ENCODE measurements at places on chromosomes 1 and 21.
A peak's percentile ranks its signal among the peaks of the same experiment; 100 is the strongest.

- DNase-seq, result no peak
Measured at GRCh38 chr1:219066631-219067349, 106.9 kb upstream of the LYPLAL1 start.

DNA sequence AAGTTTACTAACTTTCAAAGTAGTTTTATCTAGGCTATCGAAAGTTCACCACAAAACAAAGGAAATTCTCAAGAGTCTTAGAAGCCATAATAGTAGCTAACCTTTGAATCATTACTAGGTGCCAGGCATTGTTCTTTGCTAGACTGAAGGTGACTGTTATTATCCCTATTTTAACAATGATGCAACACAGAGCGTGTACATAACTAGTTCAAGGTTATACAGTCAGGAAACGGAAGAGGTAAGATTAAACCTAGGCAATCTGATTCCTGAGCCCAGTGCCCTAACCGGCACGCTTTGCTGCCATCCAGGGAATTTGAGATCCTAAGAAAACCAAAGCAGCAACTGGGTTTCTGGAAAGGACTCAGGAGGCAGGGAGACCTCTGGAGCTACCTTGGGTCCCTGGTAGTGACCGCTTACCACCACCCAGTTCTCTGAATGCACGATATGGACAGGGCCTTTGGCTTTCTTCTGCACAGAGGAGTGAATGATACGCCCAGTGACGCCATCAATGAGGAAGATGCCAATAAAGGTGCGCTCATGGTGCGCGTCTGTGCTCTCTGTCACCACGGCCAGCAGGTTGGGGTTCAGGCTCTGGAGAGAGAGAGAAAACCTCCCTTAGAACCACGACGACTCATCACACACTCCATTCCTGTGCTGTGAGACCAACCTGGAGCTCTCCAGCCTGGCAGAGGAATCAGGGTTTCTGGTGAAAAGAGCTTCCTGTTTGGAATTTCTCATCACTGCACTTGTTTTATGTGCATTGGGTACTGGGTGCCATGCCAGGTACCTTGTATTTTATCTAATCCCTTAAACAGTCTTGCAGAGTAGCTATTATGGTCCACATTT lies 13.1 kb upstream of the UBR4 start:
- DNase-seq, result no peak

DNA sequence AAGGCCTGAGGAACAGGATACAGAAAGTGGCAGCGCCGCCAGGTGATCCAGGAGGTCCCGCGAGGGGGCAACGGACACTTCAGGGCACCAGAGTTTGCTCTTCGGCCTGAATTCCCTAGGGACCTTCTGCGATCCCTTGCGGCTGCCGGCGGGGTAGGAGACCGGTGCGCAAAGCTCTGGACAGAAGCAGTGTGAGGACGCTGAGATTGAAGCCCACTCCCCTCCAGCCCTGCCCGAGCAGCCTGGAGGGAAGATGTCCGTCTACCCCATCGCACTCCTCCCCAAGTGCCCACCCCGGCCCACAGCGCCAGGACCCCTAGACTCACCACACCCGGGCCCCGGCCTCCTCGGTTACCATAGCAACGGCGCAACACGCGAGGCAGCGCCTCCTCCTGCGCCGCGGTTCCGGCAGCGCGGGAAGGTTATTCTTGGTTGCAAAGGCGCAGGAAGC lies at the start of gene ANKRD45:
Gene ANKRD45, minus strand, starts transcription at position 361 of the 451 bp plus-strand sequence. CDS start 10,433 bp downstream, outside the sequence.
- peak; percentile 35 for DNase-seq

DNA sequence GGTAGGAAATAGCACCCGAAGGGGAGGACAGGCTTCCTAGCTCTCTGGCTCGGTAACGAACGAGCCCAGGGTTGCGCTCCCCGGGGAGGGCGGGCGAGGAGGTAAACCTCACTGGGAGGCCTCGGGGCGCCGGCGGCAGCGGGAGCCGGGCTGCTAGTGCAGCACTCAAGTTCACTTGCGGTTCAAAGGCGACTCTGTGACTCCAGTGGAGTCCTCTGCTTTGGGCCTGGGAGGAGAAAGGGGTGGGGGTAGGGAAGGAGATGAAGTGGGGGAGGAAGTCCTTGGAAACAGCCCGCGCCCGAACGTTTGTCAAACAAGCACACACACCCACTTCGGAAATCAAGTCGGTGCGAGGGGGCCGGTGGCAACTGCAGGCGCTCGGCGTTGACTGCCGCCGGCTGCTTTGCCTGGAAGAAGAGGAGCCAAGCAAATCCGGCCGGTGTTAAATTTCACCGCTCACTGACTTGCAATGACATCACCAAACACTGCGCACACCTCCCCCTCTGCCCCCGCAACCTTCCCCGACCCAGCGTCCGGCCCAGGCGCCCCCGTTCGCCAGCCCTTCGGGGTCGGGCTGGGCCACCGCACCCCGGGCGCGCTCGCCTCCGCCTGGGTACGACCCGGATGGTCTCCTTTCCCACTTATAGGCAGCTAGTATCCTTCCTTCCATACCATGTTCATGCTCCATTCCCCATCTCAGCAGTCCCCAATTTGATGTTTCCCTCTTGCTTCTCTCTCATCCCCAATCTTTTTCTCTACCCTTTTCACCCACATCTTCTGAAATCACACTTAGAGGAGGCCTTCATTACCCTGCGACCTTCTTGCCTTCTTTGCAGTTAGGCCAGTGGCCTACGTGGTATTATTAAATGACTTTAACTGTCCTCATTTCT lies at the start of gene COL24A1:
Gene COL24A1, minus strand, starts transcription at position 207 of the 890 bp plus-strand sequence. CDS start 376 bp downstream, outside the sequence.
- DNase-seq, result peak; percentile 25

GRCh38 chr21:17388226-17388625 lies 124.6 kb upstream of the CXADR start:
- DNase-seq, result no peak

DNA sequence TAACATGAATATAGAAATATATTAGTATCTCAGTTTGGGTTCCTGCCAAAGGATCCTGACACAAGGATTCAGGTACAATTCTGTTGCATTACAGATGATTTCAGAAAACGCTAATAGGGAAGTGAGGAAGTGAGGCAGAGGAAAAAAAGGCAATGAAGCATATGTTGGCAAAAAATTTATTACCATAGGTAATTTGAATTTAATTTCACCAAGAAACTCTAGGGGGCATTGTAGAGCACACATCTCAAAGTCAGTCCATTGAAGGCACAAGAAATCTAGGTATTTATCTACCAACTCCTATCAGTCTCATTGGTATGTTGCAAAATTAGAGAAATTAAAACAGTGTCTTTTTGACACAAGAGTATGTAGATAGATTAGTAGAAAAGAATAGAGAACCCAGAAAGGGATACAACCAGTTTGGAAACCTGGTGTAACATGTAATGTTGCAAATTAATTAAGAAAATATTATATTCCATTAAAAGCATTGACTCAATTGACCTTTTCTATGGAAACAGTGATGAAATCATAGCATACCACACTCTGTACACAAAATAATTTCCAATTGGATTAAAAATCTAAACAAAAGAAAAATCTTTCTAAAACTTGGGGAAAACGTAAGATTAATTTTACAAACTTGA lies 104.9 kb upstream of the SNX7 start:
- no peak for DNase-seq

DNA sequence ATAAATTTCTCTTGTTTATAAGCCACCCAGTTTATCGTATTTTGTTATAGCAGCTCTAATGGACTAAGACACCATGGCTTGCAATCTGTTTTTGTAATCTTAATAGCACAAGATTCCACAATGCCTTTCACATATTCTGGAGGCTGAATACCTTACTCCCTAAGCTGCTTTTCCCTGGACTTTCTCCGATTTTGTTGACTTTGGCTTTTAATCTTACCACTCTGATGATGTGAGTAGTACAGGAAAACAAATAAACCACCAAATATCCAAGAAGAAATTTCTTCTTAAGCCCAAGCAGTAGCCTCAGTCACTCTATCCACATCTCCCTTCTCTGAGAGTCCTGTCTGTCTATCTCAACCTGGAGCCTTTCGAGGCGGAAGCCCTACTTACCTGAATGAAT lies 838.6 kb downstream of the LTN1 start:
- DNase-seq, result no peak

DNA sequence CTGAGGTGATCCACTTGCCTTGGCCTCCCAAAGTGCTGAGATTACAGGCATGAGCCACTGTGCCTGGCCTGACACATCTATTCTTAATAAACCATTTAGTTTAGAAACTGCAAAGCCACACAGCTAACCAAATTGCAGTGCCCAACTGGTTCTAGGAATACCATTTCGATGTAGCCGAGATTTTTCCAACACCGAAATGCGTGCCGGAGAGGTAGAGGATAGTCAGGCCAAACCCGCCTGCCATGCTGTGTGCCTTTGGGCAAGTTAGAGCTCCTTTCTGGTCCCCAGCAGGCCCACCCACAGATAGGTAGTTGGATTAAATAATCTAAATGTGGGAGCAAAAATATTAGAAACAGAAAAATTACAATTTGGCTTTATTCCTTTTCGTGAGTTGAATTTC lies 254.4 kb downstream of the FOXD2 start:
- DNase-seq, result no peak

- no peak for DNase-seq
Measured at GRCh38 chr1:90707363-90707710, 9.8 kb downstream of the BARHL2 start.

GRCh38 chr1:197149340-197149739 lies 2.9 kb upstream of the ASPM start:
- no peak for DNase-seq

GRCh38 chr1:53495633-53496345 lies 36.6 kb downstream of the DMRTB1 start:
- no peak for DNase-seq

DNA sequence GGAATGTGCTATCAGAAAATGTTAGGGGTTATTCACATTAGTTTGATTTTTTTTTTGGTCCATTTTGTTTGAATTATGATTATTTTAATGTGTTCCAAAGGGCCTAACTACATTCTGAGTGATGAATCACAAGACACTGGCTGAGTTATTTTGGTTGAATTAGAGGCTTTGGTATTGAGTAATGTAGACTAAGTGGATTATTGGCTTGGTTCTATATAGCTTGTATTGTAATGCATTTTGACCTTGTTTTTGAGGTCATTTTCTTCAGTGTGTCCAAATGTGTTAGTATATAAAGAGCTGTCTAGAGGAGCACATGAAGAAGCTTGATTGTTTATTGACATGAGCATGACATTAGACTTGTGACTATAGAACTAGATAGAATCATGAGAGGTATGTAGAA lies 3.4 kb downstream of the ZNF326 start:
- no peak for DNase-seq

GRCh38 chr1:231359113-231359512 lies 21.0 kb downstream of the SPRTN start:
- no peak for DNase-seq

GRCh38 chr1:11519629-11520031 lies 40.7 kb downstream of the DISP3 start:
- DNase-seq, result no peak

DNA sequence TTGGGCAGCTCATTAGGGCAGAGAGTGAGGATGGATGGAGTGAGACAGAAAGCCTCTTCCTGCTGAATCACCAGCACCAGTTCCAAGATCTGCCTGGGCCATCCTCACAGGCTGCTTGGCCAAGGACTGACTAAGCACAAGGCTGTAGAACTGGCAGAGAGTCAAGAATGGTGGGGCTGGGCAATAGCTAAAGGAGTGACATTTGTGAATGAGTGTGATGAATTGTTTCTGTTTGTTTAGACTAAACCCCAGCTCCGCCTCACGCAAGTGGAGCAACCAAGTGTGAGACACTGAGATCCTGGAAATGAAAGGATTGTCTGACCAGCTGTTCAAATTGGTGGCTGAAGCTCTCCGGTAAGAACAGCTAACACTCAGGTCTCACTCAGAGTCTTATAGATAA lies 38.6 kb downstream of the BRINP2 start:
- DNase-seq, result no peak

DNA sequence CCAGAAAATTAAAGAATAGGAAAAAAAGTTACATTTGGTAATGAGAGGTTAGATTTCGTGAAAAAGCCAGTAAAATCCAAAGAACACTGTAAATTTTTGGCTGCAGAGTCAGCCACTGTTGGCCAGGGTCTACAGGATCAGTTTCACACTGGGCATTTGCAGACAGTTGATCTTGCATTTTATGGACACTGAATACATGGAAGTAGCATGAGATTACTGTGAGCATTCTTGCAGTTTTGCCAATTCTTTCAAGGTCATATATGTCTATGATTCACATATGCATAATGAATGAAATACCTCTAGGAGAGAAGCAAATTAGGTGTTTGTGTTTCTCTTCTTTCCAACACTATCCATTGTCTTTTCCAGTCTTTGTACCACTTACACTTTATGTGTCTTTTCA lies 200.8 kb upstream of the DPYD start:
- no peak for DNase-seq

- DNase-seq, result no peak
Measured at GRCh38 chr1:55559161-55559611, 344.0 kb upstream of the USP24 start.

GRCh38 chr1:213423041-213423440 lies 372.0 kb downstream of the RPS6KC1 start:
- DNase-seq, result no peak

GRCh38 chr1:3444736-3445135 lies 9.7 kb upstream of the ARHGEF16 start:
- DNase-seq, result no peak

GRCh38 chr1:39081271-39082009 lies 55.3 kb downstream of the NDUFS5 start:
- peak; percentile 44 for DNase-seq

DNA sequence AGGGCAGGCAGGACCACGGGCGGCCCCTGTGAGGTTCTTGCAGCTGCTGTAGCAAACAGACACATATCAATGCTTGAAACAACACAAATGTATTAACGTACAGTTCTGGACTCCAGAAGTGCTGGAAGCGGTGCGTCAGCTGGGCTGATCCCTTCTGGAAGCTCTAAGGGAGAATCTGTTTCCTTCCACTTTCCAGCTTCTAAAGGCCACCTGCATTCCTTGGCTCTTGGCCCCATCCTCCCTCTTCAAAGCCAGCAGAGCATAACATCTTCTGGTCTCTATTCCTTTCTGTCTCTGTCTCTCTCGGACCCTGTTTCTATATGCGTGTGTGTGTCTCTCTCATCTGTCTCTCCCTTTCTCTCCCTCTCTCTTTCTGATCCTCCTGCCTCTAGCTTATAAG lies 102.3 kb downstream of the SPSB1 start:
- DNase-seq, result no peak

- no peak for DNase-seq
Measured at GRCh38 chr1:109991400-109991925, 6.9 kb downstream of the AHCYL1 start.

DNA sequence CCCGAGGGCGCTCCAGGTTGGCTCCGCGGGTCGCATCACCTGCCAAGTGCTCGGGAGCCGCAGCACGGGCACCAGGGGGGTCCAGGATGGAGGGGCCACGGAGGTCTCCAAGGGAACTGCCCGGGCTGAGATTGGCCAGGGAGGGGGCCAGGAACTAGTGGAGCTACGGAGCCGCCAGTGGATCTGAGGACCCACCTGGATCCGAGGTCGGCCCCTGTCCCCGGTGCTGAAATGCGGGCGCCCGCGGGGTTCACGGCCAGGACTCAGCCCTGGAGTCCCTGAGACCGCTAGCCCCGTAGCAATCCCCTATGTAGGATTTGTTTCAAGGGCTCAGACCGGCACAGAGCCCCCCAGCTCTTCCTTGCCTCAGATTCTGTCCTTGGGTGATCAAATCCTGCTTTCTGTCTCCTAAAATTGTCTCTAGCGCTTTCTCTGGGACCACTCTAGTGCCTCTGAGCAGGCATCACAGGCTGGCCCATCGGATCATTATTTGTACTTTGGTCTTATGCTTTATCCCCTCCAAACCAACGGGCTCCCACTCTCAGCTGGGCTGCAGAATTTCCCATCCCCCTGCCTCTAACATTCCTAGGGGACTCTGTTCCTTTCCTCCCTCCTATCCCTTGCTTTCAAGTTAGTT lies 27.3 kb downstream of the KIAA2013 start:
- peak; percentile 26 for DNase-seq

GRCh38 chr1:167776151-167776550 lies 54.4 kb downstream of the MPZL1 start:
- DNase-seq, result no peak

GRCh38 chr1:14262637-14263036 lies 335.8 kb upstream of the KAZN start:
- no peak for DNase-seq

Measured in activated T-cell treated with anti-CD3 and anti-CD28 coated beads, Interleukin-2, amount 50 U/mL, for 48 hours (primary cell).